ENCODE measurements at places on chromosomes 2 and 18.

DNA sequence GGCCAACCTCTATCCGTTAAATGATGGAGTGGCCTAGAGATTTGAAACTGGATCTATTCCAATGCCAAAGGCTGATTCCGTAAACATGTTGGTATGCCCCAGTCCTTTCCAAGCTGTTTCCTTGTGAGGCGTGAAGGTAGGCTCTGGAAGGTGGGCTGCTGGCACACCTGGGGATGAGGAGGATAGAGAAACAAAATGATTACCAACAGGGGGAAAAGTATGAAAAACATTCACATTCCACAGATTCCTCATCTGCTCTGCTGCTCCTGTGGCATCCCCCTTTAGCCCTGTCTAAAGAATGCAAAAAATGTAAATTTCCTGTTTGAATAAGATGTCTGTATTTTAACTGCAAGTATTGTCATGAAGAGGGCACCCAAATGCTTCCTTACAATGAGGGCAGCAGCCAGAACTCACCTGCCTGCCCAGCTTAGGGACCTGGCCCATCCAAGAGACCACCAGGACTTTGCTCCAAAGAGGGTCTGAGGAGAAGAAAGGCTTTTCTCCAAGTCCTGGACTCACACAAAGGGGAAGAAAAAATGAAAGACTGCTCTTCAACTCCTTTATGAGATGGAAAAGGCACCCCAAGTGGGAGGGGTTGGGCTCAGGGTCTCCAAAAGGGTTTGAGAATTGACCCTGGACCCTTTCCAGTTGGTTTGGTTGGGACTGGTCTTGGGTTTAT, 132.3 kb upstream of the PELI1 start:
- no peak for DNase-seq

DNA sequence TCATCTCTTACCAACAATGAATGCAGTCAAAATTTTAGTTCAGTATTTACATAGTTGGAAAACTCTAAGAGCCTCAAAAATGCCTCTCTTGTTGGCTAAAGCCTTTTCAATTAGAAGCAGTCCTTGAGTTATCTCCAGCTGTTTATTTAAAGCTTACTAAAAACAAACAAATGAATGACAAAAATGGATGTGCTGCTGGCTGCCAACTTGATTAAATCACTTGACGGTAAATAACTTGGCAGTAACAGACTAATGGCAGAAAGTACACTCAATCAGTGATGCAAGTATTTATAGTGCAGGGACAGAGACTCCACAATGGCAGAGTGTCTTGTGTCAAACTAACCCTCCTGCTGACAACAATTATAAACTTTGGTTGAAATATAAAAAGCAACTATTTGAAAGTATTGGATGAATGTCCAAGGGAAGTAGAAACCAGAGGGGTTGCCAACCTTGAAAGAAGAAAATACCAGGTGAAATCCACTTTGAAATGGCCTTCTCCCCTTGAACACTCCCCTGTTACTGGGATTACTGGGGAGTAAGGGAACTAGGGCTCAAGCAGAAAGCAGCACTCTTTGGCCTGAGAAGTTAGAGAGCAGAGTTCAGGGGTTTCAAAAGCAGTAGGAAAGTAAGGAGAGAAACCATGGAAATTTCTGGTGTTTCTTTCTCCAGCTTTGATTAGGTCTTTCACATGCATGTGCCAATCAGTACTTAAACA, 245.2 kb upstream of the SPHKAP start:
- DNase-seq, result no peak

GRCh38 chr2:162382278-162382677, 38.3 kb downstream of the GCA start:
- DNase-seq, result no peak

DNA sequence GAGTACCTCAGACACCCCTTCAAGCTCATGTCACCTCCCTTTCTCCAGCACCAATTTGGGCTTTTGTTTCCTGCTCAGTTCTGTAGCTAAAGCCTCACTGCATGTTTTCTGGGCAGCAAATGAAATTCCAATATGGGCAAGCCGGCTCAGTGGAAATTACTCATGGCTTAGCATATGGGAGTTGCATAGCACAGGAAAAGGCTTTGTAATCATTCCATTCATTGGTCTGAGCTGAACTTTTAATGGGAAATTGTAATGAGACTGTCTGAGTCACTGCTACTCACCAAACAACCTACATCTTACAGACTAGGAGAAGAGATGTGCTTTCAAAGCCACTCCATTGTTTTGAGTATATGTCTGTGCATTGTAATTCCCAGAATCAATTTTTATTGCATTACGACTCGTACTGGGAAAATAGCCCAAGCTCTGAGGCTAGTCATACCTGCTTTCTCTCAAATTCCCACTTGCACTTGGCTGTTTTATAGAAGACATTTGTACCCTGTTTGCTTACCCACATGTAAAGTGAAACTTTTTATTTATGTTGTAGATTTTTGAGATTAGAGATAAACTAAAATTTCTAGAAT, 139.5 kb upstream of the LRATD1 start:
- DNase-seq, result no peak

DNA sequence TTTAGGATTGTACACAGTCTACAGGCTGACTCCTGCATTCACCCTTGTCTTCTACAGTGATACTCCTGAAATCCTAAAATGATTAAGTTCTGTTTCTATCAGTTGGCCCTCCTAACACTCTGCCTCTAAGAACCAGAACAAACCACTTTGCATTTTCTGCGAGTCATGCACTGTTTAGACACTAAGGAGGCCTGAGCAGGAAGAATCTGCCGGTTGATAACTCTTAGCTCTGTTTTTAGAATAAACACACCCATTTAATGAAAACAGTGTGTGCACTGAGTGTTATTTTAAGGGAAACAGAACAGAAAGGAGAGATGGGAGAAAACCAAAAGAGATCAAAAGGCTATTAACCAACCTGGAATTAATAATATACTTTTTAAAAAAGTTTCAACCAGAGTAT, 22.9 kb upstream of the SSB start:
- DNase-seq, result no peak

DNA sequence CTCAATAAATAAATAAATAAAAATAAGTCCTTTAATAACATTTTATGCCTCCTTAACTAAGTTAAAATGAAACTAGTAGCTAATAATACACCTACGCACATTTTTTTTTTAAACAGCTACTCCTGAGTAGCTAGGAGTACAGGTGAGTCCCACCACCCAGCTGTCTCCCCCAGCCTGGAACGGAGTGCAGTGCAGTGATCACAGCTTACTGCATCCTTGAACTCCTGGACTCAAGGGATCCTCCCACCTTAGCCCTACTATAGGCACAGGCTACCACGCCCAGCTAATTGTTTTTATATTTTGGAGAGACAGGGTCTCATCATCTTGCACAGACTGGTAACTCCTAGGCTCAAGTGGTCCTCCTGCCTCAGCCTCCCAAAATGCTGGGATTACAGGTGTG, 28.4 kb downstream of the YWHAQ start:
- no peak for DNase-seq

DNA sequence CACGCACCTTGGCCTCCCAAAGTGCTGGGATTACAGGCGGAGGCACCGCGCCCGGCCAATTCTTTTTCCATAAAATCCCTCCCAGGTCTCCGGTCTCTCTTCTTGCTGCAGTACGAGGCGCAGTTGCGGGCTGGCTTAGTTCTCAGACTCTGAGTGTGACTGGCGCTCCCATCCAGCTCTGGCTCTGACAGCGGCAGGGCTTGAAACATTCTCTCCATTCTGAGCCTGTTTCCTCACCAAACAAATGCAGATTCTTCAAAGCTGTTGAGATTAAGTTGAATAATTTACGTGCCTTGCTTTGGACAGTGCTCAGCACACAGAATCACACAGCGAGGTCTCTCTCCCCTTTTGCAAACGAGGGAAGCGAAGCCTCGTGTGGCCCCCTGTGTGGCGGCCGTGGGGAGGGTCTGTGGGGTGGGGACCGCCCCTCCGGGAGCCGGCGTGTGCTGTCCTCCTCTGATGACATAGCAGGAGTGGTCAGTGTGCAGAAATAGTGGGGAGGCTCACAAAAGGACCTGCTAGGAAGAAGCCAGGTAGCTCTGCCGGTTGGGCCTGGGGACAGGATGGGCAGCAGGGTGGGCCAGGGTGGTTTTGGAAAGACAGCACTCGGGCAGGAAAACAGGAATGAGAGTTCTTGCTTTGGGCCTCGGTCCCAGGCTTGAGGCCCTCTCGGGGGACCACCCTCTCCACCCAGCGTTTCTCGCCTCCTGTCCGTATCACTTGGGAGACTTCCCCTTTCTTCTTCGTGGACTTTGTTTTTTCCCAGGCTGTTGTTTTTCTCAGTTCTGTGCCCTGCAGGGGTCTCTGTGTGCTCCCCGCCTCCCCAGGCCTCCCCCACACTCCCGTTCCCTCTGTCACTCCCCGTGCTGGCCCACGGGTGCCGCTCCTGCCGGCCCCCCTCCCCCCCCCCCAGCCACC, 75.0 kb downstream of the KCNG2 start:
- DNase-seq, result no peak

DNA sequence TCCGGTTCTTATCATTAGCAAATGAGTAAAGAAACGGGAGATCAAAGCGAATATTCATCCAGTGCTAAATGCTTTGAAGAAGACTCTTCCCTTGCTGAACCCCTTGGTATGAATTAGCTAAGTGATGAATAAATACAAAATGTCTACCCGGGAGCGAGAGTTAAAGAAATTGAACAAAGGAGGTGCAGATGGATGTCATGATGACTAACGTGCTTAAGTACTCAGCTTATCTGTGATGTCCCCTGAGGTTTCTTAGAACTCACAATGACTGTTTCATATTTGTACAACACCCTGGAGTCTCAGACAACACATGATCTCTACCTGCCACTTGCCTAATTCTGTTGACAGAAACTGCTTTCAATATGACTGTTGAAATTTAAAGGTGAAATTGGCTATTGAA, 148.5 kb downstream of the TMEM200C start:
- no peak for DNase-seq

DNA sequence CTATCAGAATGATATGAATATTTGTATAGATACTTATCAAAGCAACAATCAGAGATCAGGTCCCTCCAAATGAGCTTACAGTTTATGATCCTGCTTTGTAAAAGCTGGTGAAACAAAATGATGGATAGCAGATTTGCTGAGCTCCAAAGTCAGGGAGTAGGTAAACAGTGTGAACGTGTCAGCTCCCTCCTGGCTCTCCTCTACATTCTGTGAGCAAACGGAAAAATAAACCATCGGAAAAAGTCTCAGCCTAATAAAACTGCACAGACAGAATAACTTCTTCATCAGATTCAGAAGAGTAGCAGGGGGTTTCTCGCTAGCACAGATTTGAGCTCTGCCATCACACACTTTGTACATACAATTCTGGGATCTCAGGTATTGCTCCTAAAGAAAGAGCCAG, 51.3 kb downstream of the BCL11A start:
- DNase-seq, result no peak

- no peak for DNase-seq
These were observed 62.2 kb upstream of the L3MBTL4 start for GRCh38 chr18:6476880-6477279.

GRCh38 chr2:235543128-235543750, 49.4 kb downstream of the AGAP1 start:
- no peak for DNase-seq

DNA sequence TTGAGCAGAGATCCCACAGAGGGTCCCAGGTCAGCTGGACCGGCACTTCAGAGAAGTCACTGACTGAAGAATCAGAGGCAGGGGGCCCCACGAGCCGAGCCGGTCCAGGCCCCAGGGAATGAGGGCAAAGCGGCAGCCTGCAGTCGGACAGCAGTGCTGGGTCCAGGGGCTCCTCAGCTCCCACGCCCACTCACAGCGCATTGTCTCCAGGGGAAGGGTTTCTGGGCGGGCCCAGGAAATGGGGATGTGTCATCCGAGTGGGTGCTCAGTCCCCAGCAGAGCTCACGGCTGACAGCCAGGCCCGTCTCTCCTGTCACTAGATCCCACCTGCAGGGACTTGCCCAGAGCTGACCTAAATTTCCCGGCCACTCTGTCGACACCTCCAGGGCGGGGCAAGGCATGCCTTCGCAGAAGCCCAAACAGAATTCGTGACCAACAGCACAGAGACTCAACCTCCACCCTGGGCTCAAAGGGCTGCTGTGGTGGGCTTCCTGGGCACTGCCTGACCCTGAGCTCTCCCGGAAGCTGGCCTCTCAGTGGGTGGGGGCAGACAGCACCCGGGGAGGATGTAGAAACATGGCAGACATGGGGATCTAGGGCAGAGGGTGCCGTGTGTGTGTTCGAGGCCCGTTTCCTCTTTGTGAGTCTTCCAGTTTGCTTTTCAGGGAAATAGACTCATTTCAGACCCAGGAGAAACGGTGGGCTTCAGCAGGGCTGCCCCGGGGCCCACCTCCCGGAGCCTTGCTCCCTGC, 42.1 kb upstream of the TAF1B start:
- no peak for DNase-seq

- DNase-seq, result no peak
These were observed 210.9 kb upstream of the DDX18 start for GRCh38 chr2:117603567-117603966.

DNA sequence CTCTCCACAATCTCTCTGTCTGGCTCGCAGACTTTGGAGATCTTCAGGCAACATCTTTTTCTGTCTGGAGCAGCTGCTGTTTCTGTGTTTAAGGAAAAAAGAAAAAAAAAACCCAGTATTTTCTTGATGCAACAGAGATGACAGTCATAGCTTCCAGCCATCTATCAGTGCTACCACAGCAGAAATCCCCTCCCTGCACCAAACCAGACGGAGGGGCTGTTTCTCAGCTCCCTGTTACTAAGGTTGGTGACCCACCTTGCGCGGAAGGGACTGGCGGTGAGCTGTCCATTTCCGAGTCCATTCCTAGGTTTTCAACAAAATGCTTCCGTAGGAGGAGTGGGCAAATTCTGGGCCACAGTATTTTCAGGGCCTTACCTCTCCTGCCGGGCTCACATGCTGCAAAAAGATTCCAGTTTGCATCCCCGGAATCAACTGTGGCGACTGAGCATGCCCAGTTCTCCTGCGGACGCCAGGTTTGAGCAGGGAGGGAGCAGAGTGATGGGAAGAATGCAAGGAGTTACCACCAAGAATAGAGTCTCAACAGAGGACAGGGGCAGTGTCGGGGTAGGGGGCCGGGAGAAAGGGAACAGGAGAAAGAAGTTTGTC, 1.2 kb downstream of the SLC4A10 start:
- DNase-seq, result no peak

DNA sequence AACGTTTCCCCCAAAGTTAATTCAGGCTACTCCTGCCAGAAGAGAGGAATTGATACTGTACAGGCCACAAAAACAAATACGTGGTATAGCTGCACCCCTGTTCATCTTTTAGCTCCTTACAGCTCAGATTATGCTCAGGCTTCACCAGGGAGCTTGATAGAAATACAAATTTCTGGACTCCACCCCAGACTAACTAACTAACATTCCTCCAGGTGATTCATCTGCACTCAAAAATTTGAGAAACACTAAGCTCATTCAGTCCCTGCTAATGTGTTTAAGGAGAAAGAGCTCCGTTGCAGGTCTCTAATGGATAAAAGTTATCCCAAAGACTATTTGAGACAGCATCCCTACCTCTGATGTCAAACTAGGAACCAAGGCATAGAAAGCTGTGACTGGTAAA, 36.8 kb upstream of the UNC80 start:
- no peak for DNase-seq

DNA sequence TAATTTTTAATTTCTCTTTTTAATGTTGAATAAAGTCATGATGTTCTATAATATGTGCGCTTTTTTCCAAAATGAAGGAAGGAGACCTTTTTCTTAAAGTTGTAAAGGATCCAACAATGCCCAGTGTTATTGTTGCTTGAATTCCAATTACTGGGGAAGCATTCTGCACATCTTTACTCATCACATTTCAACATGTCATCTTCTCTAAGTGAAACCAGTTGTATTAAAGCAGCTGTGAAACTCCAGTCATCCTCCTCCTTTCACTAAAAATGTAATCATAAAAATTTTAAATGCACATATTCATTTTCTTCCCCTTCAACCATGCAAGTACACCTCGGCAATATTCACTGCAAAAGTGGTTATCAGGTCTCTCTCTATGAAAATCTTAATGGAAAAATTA, 722.7 kb downstream of the TSN start:
- DNase-seq, result no peak

Data from stimulated activated CD4-positive, alpha-beta T cell treated with anti-CD3 and anti-CD28 coated beads, Interleukin-1b, Interleukin-23, amount 100 ng/mL, for 24 hours (primary cell).